ENCODE measurements at places on chromosomes 16 and 17. TPM values are rescaled to one million over a fixed set of nuclear protein-coding genes. Genes with fewer than 3 reads are reported as not detected.

Gene HSD3B7
- 4.1 TPM for total RNA-seq

Gene CDK3
- 2.0 TPM for total RNA-seq

Gene DNAH2
- total RNA-seq: not detected

Gene CTRB1
- not detected for total RNA-seq

Gene SPATA22
- total RNA-seq: not detected

Gene CRHR1
- total RNA-seq: not detected

Gene LCAT
- 1.7 TPM for total RNA-seq

Gene NAGS
- total RNA-seq: 6.4 TPM

Gene DOC2A
- 0.09 TPM for total RNA-seq

Gene TENT4B
- total RNA-seq: 9.6 TPM

Gene KRTAP4-6
- not detected for total RNA-seq

Gene CDC6
- total RNA-seq: 8.6 TPM

Gene HBZ
- total RNA-seq: not detected

Gene SPN
- not detected for total RNA-seq
